ENCODE measurements at places on chromosomes 6 and 20.

- DNase-seq = no peak
Measured at GRCh38 chr6:55734256-55734655, 141.1 kb downstream of the BMP5 start.

DNA sequence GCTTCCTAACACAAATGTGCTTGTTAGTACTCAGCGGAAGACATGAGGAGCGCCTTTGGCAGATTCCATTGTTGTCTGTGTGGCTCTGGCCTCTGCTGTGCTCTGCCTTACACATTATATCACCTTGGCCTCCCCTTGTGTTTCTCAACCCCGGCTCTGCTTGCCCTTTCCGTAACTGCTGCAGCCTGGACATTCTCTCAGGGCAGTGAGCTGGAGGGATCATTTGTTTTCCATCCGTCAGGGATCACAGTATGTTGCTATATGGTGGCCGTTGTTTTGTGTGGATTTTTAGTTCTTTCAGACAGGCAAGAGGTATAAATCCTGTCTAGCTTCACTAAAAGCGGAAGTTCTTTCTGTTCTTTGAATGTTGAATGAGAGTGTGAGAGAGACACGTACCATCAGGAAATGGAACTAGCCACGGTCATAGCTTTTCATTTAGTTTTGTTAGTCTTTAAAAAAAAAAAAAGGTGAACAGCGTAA is 175.1 kb downstream of the JARID2 start:
- no peak for DNase-seq

DNA sequence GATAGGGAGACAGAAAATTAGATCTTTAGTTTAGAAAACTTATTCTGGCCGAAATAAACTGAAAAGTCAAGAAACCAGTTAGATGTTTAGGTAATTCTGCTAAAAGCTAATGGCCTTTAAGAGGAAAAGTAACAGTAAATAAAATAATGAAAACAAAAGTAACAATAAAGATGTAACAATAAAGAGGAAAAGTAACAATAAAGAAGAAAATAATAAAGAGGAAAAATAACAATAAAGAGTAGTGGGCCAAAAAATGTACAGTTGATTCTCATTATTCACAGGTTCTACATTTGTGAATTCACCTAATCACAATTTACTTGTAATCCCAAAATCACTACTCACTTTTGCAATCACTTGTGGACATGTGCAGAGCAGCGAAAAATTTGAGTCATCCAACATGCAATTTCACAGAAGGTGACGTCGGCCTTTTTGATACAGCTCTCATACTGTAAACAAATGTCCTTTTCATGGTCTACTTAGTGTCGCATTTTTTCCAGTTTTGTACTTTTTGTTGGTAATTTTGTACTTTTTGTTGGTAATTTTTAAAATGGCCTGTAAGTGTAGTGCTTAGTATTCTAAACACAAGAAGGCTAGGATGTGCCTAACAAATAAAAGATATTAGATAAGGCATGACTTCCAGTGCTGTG is 24.0 kb downstream of the HBS1L start:
- DNase-seq = no peak

DNA sequence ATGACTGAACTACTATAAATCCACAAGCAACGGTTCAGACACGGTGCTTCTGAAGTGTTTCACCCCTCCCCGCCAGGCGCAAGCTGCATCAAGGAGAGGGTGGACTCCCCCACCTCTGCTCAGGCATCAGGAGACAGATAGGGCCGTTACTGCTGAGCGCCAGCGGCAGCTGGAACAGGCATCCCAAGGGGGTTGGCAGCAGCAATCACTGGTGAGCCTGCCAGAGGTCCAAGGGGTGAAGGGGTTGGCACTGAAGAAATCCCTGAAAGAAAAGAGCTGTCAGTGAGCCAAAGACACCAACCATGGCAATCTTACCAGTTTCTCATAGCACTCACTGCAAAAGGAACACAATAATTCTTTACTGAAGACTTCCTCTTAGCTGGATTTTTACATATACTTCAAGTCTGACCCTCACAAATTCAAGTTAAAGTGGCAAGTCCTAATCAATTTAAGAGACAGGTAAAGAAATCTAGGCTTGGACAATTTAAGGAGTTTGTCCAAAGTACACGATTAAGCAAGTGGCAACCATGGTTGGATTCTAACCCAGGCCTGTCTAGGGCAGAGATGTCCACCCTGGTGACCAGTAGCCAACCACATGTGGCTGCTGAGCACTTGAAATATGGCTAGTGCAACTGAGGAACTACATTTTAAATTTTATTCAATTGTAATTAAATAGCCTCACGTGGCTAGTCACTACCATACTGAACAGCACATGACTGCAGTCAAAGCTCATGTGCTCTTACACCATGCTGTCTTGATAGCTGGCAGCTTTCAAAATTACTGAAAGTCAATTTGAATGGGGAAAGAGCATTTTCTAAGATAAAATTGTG is 21.7 kb upstream of the TBC1D20 start:
- DNase-seq = no peak

- DNase-seq = no peak
Measured at GRCh38 chr6:147126618-147127022, 77.6 kb upstream of the STXBP5 start.

- no peak for DNase-seq
Measured at GRCh38 chr6:38155144-38155543, 335.6 kb downstream of the ZFAND3 start.

DNA sequence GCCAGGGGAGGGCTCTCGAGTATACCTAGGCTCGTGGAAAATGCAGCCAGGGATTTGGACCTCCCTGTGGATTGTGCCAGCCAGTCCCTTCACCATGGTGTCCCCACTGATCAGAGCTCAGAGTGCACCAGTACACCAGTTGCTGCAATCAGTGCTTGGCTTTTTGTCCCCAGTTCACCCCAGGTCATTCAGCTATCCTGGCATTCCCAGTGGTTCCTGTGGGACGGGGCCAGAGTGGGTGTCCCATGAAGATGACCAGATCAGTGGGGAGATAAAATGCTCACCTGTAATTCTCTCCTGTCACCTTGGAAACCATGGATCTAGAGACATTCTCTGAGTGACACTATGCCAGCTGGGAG is 23.8 kb downstream of the MAS1 start:
- DNase-seq = no peak

DNA sequence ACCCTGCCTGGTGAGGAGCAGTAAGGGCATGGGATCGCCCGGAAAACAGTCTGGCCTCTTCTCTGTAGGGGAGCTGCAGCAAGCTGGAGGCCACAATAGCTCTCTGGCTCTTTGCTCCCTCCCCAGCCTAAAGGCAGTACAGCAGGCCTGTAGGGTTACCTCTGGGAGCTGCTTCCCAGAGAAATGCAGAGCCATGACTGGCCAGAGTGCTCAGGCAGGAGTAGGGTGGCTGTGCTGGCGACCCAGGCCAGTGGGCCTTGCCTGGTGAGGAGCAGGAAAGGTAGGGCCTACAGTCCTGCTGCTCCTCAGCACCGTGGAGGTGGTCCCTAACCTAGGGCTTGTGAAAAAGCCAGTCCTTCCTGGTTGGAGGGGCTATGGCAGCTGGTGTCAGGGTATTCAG is 129.9 kb upstream of the CHD6 start:
- DNase-seq = no peak

GRCh38 chr6:21161707-21162106 is 431.8 kb upstream of the SOX4 start:
- no peak for DNase-seq

DNA sequence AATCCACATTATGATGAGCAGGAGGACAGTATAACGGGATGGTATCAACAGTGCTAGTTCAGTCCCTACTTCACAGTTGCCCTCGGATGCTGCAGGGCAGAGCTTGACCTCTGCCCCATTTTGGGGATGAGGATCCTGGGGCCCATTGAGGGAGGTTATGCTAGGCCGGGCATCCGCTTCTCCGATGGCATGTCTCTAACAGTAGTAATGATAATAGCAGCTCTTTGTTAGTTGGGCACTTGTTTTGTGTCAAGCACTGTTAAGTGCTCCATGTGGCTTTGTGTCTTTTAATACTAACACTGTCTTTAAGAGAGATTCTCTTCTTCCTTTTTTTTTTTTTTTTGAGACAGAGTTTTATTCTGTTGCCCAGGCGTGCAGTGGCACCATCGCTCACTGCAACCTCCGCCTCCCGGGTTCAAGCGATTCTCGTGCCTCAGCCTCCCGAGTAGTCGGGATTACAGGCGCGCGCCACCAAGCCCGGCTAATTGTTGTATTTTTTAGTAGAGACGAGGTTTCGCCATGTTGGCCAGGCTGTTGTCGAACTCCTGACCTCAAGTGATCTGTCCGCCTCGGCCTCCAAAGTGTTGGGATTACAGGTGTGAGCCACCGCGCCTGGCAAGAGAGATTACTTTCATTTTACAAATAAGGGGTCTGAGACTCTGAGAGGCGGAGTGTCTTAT is 1.1 kb downstream of the MAPRE1 start:
- no peak for DNase-seq

- no peak for DNase-seq
Measured at GRCh38 chr6:158769771-158770432, 49.3 kb downstream of the EZR start.

DNA sequence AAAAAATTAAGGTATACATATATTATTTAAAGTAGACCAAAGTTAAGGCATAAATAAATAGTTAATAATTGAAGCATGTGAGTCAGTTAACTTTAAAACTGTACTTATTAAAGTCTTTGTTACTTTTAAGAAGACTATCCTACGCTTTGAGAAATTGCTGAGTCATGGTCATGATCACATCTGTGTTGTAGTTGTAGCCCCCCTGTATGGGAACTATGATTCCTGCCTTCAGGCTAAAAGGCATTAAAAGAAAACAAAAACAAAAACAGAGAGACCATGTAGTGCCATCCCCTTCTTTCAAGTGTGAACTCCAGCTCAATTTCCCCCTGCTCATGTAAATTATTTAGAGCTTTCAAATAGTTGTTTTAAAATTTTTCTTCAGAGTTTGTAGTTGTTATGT is 123.4 kb downstream of the FLRT3 start:
- DNase-seq = no peak

- peak; percentile 69 for DNase-seq
Measured at GRCh38 chr6:28488916-28489365, 26.7 kb downstream of the GPX6 start.

DNA sequence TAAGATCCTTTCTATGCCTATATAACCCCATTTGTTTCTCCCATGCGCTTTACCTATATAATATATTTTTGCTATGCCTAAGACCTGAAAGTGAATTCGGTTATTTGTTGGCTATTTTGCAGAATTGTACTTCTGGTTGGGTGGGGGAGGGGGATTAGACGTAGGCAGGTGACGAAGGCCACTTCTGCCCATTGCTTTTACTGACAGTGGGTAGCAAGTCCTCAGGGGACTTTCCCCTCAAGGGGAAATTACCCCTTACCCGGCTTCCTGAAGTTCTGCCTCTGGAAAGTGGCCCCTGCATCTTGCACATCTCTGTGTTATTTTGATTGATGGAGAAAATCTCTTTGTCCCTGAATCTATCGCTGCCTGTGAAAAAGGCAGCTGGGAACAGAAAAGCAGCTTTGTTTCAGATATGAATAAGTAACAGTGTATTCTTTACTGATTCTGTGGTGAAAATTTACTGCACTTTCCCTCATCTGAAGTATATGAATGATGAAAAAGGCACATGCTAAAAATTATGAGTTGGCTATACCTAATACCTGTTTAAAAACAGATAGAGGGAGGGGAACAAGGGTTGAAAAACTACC is 133.9 kb downstream of the UTRN start:
- DNase-seq = no peak

DNA sequence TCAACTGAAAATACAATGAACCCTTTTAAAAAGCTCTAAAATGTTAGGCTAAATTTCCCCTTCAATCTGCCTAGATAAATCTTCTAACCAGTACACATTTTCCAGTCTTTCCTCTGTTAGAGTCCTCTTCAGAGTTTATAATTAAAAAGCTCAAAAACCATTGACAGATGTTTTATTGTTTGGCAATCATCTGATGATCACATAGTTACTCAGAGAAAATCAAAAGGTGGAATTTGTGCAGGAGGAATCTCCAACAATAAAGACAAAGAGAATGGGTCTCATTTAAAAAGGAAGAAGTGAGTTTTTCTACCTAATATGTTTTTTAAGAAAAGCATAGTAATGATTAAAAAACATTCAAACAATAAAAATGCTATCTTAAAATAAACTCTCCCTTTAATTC is 3.1 kb downstream of the TRAPPC3L start:
- DNase-seq = no peak

DNA sequence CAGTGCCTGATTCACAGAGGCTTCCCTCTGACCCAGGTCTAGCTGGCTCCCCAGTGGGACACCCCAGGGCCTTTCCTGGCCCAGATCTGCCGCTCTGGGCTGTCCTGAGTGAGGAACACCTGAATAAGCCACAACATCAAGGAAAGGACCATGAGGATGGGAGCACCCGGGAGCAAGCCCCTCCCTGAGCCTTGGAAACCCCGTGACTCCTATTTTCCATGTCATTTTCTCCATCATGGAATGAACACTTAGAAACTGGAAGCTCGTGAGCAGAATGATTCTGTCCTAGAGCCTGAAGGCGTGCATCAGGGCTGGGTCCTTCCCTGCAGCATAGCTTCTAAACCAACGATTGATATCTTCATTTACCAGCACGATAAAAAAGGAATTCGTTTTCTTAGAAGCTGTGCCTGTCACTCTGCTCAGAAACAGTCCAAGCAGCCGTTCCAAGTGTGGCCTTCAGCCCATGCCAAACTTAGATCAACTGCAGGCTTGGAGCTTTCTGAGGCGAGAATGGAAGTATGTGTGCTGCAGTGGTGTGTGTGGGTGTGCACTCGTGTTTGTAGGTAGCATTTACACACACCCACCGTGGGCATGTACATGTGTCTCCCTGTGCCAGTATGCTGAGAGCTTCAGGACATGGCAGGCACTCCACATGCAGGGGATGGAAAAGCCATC is 83.2 kb upstream of the FOXC1 start:
- DNase-seq = no peak

GRCh38 chr6:35454391-35455110 is 2.4 kb downstream of the FANCE start:
- no peak for DNase-seq

- no peak for DNase-seq
Measured at GRCh38 chr6:13635948-13636658, 21.0 kb downstream of the NOL7 start.

DNA sequence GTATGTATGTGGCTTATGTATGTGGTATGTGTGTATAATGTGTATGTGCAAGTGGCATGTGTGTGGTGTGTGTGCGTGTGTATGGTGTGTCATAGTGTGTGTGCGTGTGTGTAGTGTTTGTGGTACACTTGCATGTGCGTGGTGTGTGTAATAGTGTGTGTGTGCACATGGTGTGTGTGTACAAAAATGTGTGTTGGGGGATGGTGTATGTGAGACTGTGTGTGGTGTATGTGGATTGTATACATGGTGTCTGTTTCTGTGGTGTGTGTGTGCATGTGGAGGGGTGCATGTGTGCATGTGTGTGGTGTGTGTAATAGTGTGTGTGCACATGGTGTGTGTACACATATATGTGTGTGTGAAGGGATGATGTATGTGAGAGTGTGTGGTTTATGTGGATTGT is 21.5 kb downstream of the MAFB start:
- DNase-seq = no peak

GRCh38 chr6:165439928-165440554 is 130.6 kb upstream of the C6orf118 start:
- DNase-seq = no peak

GRCh38 chr20:50690650-50691572 is at the start of gene RIPOR3:
Gene RIPOR3, minus strand, starts transcription at chr20:50691542. Its CDS starts 414 bp downstream, at chr20:50691128.
- DNase-seq = no peak

Measured in HFF-Myc (cell line).